ENCODE measurements at places on chromosomes 4 and X. TPM values are rescaled to one million over a fixed set of nuclear protein-coding genes. Genes with fewer than 3 reads are reported as not detected.

The ALAS2 gene
- total RNA-seq: 0.60 TPM

The DCAF8L2 gene
- total RNA-seq: not detected

The MAGEE1 gene
- total RNA-seq: 3.2 TPM

The WDR17 gene
- total RNA-seq: 5.5 TPM

The CD38 gene
- 2.6 TPM for total RNA-seq

The TGIF2LX gene
- total RNA-seq: not detected

The HPGD gene
- 527 TPM for total RNA-seq

The RAB40AL gene
- 2.3 TPM for total RNA-seq

The MAGEB4 gene
- not detected for total RNA-seq

The LPAR4 gene
- 0.18 TPM for total RNA-seq

The MAGEE2 gene
- not detected for total RNA-seq

The CXCL6 gene
- 0.73 TPM for total RNA-seq

The HADH gene
- 62.7 TPM for total RNA-seq

The CT47A1 gene
- total RNA-seq: not detected

The HSFX4 gene
- not detected for total RNA-seq

The TCEAL6 gene
- 1.4 TPM for total RNA-seq

The FRAS1 gene
- total RNA-seq: 12.4 TPM

The ZNF280C gene
- total RNA-seq: 8.3 TPM

The SUPT20HL1 gene
- 0.78 TPM for total RNA-seq

The PITX2 gene
- not detected for total RNA-seq

The ALB gene
- 11.9 TPM for total RNA-seq

The GPR143 gene
- total RNA-seq: 3.7 TPM
